ENCODE measurements at places on chromosomes 12 and 14.
A peak's percentile ranks its signal among the peaks of the same experiment; 100 is the strongest.

DNA sequence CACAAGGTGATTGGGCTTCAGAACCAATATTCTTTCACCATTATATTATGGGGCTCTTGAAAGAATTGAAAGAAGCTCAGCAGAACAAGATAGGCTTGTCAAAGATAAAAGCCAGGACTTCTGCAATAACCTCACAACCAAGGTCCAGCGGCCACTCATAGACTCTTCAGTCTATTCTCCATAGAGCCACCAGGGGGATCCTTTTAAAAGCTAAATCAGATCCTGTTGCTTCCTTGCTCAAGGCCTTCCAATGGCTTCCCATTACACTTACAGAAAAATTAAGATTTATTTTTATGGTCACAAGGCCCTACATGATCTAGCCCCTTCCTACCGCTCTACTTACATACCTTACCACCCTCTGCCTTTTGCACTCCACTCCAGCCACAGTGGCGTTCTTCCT, 169.6 kb downstream of the C12orf42 start:
- peak; percentile 24 for DNase-seq
- H3K4me3 ChIP-seq, result no peak overlapping the region
- H3K27me3 ChIP-seq, result no peaks in the 10 kb centered on the region
- H3K27ac ChIP-seq, result no peak overlapping the region
- H3K36me3 ChIP-seq, result no peaks in the 10 kb centered on the region

- no peaks in the 10 kb centered on the region for H3K36me3 ChIP-seq
- no peaks in the 10 kb centered on the region for H3K4me1 ChIP-seq
- H3K27me3 ChIP-seq, result no peaks in the 10 kb centered on the region
- DNase-seq, result no peak
- no peak overlapping the region for H3K4me3 ChIP-seq
These were observed 175.1 kb downstream of the NRXN3 start for GRCh38 chr14:78345131-78345744.

DNA sequence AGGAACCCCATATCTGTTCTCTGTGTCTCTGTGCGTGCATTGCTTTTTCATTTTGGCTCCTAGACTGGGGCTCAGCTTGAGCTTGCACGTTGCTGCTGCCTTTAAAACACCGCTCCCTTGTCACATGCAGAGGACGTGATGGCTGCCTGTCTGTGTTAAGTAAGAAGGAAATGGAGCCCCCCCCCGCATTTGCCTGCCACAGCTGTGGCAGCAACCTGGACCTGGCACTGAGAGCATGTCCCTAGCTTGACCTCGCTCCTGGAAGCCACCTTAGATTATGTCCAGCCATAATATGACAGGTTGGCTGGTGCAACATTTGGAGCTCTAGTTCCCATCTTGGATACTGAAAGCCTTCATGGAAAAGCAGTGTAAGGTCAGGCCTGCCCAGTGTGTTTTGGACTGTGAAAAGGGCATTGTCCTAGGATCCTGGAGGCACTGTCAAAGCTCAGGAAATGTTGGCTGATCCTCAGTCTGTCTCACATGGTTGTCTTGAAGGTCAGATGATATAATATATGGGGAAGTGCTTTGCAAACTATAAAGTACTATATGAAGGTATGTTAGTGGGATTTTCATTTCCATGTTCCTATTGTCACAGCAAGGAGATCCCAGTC, 73.8 kb downstream of the PRKCH start:
- no peaks in the 10 kb centered on the region for H3K4me1 ChIP-seq
- no peak for DNase-seq
- no peak overlapping the region for H3K27ac ChIP-seq

DNA sequence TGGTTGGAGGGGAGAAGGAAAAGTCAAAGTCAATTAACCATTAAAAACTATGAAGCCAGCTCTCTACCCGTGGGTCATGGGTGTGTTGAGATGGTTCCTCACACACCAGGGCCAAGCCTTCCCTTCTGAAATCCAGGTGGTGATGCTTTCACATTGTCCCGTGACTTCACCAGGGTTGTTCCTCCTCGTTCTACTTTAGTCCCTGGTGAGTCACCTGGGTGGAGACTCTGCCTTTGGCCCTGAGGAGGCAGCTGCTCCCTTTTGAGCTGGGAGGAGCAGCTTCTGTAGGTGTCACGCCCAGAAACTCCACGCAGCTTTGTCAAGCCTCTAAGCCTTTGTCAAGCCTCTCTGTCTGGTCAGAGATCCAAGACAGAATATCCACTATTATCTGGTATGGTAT, 348.3 kb downstream of the BMP4 start:
- peak; percentile 66 for DNase-seq
- peaks cover 22% of the 10 kb centered on the region for H3K4me1 ChIP-seq
- H3K27me3 ChIP-seq, result no peaks in the 10 kb centered on the region
- no peak overlapping the region for H3K4me3 ChIP-seq

- no peaks in the 10 kb centered on the region for H3K36me3 ChIP-seq
- no peaks in the 10 kb centered on the region for H3K4me1 ChIP-seq
- no peak overlapping the region for H3K27ac ChIP-seq
- DNase-seq, result no peak
- H3K4me3 ChIP-seq, result no peak overlapping the region
These were observed 34.0 kb upstream of the HECTD1 start for GRCh38 chr14:31241450-31242114.

DNA sequence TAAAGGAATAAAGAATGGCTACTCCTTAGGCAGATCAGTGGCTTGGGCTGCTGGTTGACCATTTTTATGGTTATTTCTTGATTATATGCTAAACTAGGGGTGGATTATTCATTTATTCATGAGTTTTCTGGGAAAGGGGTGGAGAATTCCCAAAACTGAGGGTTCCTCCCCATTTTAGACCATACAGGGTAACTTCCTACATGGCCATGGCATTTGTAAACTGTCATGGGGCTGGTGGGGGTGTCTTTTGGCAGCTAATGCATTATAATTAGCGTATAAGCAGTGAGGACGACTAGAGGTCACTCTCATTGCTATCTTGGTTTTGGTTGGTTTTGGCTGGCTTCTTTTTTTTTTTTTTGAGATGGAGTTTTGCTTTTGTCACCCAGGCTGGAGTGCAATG, 25.6 kb upstream of the JPH4 start:
- no peaks in the 10 kb centered on the region for H3K36me3 ChIP-seq
- no peaks in the 10 kb centered on the region for H3K4me1 ChIP-seq
- H3K27ac ChIP-seq, result no peak overlapping the region

DNA sequence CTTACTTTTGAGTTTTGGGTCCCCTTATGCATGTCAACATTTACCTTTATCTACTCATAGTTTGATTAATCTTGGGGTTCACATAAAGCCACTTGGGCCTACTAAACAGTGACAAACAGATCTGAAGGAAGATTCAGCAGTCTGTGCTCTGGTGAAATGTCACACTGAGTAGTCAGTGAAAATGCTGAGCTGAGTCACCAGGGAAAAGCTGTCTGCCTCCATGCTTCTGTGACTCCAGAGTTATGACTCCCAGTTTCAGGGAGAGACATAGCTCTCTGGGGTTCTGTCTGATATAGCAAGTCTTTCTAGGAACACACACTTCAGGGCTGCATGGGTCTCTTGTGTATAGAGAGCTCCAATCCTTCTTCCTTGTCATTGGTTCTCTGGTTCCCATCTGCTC, 406.3 kb upstream of the FAR2 start:
- no peaks in the 10 kb centered on the region for H3K27me3 ChIP-seq
- no peaks in the 10 kb centered on the region for H3K36me3 ChIP-seq
- no peak for DNase-seq
- H3K4me3 ChIP-seq, result no peak overlapping the region
